ENCODE measurements at places on chromosomes 2 and 18. TPM values are rescaled to one million over a fixed set of nuclear protein-coding genes. Genes with fewer than 3 reads are reported as not detected.

DNA sequence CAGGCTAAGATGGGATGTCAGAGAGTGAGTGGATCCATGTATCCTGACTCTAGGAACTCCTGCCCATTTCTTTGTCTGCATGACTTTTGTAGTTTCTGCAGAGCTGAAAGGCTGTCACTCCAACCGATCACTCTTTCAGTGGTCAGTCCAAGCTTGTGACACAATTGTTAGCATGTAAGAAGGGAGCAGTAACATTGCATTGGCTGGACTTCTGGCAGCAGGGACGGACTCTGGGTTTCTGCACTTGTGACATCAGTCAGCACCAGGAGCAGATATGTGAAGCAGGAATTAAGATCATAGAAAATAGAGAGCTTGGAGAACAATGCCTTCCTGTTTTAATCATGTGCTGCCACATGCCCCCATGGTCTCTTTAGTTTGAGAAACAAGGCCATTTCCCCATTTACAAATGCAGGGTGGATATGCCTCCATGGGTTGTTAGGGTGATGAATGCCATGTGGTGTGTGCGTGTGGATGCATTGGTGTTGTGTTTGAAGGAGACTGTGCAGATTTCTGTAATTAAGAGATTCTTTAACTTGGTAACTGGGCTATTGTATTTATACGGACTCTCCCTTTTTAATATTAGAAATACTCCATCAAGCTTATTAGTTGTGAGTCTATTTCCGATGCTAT lies 214.3 kb upstream of the EPHA4 start:
- no peak for DNase-seq

- DNase-seq: no peak
Measured at GRCh38 chr2:39033980-39034379, 86.9 kb downstream of the SOS1 start.

DNA sequence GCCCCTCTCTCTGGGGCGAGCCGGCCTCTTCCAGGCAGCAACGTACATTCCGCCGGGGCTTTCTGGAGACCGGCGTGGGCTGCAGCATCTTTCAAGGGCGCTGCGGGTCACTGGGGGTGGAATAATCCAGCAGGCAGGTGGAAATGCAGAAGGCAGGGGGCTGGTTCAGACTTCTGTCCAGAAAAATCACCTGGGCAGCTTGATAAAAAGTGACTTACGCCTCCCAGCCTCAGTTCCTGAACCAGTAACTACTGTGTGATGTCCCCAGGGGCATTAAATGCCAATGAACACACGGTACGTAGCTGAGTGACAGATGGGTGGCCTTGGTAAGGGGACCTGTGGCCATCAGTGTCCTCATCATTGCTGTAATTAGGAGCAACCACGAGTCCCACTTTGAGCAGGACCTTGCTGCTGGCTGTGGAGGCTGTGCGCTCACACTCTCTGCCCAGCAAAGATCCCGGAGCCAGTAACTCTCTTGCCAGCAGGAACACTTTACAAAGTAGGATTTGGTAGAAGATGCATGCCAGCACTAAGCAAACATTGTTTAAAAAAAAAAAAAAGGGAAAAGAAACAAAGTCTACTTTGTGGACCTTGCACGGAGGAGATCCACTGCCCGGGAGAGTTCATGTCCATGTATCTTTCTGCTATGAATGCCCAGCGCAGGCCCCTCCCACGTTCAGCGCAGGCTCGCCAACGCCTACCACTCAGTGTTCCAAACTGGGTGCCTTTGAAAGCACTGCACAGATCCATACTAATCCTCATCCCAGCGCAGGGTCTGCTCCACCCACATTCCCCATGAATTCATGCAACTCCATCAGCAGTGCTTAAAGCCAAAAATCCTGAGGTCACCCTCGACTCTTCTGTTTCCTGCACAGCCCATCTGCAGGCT lies 177.3 kb downstream of the HDAC4 start:
- DNase-seq: peak; percentile 86

DNA sequence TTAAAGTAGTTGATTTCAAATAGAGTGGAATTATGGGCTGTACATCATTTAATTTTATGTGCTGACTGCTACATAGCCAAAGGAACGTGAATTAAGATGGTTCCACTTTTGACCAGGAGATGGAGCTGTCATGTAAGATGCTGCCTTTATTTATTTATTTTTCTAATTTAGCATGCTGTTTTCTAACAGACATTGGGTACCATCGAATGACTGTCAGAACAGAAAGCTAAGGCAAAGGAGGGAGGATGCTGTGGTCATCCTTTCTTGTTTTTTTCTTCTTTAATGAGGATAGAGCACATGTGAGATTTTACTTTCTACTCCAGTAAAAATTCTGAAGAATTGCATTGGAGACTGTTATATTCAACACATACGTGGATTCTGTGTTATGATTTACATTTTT lies at the start of gene SCN2A:
Gene SCN2A (plus strand): TSS at position 185 of the 400 bp plus-strand sequence. CDS start 56,410 bp downstream, outside the sequence.
- no peak for DNase-seq

DNA sequence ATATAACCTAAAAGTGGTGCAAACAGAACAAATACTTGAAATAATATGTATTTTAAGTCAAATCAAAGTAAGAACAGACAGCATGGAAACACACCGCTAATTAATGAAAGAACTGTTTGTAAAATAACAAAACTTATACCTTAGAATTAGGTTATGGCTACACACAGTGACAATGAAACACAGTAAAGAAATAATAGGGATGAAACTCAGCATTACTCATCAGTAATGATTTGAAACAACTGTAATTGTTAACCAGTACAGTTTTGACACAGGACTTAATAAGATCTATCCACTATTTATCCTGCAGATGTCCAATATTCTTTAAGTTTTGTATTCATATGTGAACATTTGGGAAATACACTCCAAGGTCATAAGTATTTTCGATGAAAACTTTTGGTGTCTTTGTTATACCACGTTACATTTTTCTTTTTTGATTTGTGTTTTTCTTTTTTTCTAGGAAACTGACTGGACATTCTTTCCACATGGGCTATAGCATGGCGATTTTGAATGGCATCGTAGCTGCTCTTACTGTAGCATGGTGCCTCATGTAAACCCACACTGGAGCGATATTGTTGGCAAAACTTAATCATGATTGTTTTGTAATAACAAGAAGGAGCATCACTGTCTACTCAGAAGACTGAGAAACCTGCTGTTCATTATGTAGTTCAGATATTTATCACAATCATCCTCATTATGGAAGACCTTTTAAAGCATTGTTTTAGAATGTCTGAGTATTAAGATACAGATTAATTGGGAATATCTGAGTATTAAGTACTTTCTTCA lies 41.1 kb downstream of the ARL6IP6 start:
- DNase-seq: no peak

- DNase-seq: no peak
Measured at GRCh38 chr2:134368009-134368817, 114.3 kb downstream of the MGAT5 start.

DNA sequence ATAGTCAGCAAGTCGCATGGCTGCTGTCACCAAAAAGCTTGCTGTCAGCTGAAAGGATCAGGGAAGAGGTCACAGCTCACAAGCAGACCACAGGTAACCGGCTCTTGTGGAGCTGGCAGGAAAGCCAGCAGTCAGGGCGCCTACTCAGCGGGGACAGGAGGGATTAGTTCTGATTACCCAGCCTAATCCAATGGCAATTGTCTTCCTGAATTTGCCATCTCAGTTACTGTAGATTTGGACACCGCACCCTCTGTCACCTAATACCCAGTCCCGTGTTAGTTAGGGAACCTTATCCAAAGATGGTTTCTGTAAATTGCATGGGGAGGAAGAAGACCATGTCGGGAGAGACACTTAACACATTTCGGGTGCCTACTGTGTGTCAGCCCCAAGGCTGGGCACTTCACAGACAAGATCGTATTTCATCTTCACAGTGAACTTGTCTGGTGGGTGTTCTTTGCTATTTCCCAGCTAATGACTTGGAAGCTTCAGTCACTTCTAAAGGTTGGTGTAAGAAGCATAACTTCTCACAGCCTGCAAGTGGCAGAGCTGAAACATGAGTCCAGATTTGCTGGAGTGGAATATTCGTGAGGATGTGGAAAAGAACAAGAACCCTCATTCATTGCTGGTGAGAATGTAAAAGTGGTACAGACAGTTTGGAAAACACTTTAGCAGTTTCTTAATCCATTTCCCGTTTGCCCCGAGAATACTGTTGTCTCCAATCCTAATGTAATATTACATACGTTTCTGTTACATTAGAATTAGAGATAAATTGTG lies 9.9 kb downstream of the ALPK2 start:
- DNase-seq: no peak

- DNase-seq: no peak
Measured at GRCh38 chr2:86026744-86027065, 79.0 kb downstream of the POLR1A start.

DNA sequence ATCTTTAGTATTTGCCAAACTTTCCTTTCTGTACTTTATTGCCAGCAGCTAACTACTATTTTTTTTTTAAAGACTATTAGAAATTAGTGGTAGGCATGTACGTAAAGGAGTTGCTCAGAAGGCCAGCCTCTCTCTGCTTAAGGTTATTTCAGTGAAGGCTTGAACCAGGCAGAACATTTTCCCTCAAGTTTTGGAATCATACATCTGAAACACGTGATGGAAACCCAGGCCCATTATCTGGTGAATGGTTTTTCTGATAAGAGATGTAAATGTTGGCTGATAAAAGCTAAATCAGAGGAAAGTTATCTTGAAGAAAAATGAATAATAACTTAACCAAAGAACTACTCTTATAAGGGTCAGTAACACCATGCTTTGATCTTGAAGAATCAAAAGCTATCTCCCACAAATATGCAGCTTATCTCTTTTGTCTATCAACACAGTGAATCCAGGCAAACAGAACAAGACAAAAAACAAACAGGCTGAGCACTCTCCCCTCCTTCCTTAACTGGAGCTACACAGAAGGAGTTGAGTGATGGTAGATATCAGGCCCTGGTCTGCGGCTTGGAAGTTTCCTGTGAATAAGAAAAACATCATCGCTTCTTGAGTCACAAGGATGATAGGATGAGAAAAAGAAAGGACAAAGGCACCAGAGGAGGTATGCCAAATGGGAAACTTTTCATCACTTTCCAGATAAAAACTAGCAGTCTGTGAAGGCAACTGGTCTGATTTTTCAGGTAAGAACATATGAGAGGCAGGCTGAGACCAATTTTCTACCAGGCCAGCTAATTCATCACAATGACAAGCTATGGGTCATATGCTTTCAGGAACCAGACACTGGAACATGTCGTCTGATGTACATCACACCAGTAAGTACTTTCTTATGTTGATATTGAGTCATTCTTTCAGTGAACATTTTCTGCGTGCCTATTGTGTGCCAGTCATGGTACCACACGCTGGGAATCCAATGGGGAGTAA lies 88.4 kb upstream of the STK17B start:
- DNase-seq: no peak

- DNase-seq: no peak
Measured at GRCh38 chr18:59834267-59834666, 65.5 kb upstream of the PMAIP1 start.

DNA sequence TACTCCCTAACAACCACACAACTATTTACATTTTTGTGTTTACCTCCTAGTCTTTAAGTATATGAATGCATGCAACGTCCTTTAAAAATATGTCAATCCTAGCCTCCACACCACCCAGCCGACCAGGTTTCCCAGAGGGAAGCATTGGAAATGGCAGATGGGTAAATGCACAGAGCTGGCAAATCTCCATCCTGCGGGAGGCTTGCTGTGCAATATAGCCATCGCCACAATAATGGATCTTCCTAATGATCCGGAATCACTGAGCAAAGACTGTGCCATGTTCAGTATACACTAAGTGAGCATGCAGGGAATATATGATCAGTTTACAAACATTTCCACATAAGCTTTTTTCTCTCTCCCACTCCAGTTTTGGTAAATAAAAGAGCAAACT lies 131.8 kb downstream of the NEDD4L start:
- DNase-seq: no peak

Gene CSRNP3
- 7.1 TPM for total RNA-seq

Gene GALNT5
- total RNA-seq: 11.7 TPM

Gene IL37
- total RNA-seq: 0.29 TPM

Gene SEC11C
- 58.7 TPM for total RNA-seq
